ENCODE measurements at places on chromosomes 7 and 10.

GRCh38 chr7:137954614-137955013 lies 47.3 kb downstream of the CREB3L2 start:
- DNase-seq = no peak

DNA sequence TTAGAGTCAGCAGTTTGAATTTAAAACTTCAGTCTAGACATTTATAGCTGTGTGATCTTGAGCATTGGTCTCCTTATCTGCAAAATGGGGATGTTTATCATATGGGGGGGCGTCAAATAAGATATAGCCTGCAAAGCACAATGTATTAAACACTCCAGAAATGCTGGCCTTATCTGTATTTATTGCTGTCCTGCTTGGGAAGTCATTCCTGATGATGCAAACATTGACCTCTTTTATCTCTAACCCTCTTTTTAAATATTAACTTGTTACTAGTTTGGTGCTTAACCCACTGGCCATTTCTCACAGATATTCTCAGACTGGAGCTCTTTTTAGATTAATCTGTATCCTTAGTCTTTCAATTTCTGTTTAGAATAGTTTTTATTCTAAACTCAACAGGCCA lies 13.2 kb downstream of the MRPS33 start:
- DNase-seq = no peak

DNA sequence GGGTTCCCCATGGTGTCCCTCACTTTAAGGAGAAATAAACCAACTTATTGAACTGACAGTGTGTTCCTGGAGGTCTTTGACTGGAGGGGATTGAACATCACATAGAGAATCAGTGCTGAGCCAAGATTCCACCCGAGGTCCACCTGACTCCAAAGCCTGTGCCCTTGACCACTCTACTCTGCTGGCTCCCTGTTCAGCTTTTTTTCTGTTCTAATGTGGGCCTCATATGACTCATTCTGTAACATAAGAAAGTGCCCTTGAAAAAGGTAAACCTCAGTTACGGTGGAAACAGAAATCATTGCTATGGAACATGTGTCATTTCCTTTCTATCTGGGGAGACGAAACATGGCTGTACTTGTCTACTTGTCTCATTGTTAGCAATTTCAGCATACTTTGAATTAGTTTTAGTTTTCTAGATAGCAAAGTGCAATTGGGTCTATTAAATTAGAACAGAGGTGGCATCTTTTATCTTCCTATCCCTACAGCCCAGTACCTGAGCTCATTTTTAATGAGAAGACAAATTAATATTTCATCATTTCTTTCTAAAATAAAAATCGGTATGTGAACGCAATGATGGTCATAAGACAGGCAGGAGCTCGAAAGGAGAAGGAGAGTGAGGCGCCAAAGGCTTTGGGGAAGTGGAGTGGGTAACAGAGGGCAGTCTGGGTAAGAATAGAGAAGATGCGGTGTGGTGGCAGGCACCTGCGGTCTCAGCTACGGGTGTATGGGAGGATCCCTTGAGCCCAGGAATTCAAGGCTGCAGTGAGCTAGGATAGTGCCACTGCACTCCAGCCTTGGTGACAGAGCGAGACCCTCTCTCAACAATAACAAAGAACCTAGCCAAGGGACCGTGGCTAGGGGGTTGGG lies 1.5 kb downstream of the GSDME start:
- no peak for DNase-seq

- DNase-seq = no peak
Observed at GRCh38 chr10:101588879-101589278, 758 bp downstream of the DPCD start.

- DNase-seq = no peak
Observed at GRCh38 chr7:5232874-5233273, 42.8 kb downstream of the WIPI2 start.

DNA sequence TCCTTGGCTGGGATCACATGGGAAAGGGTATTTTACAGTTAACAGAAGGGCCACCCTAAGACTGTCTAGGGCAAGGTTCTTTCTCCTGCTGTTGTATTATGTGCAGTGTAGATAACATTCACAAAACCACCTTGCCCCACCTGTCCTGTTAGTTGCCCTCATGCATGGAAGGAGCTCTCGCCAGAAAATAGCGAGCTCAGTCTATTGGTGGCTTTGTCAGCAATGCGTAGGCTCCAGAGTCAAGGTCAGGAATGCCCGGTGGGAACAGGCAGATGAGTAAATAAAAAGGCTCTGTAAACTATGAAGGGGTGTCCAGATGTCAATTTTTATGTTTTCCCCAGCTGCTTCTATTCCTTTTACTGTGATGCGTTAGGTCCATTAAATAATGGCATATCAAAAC lies 107.1 kb upstream of the WDR11 start:
- DNase-seq = no peak

DNA sequence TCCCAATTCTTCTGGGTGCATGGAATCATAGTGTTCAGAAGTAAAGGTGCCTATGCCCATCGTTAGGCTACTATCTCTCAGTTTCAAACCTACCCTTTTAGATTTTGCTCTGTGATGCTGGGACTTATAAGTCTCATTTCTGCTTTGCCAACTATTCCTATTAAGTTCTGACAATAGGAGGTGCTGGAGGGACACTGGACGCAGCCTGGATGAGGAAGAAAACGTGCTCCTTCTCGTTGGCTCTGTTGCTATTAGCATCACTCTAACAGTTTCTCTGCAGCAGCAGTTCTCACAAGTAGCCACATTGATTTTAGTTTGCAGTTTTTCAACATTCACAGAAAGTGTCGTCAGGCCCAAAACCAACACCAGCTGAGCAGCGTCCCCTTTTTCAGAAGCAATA lies 72.4 kb downstream of the ABCC2 start:
- DNase-seq = no peak

GRCh38 chr7:82110146-82110840 lies 333.3 kb downstream of the CACNA2D1 start:
- no peak for DNase-seq

DNA sequence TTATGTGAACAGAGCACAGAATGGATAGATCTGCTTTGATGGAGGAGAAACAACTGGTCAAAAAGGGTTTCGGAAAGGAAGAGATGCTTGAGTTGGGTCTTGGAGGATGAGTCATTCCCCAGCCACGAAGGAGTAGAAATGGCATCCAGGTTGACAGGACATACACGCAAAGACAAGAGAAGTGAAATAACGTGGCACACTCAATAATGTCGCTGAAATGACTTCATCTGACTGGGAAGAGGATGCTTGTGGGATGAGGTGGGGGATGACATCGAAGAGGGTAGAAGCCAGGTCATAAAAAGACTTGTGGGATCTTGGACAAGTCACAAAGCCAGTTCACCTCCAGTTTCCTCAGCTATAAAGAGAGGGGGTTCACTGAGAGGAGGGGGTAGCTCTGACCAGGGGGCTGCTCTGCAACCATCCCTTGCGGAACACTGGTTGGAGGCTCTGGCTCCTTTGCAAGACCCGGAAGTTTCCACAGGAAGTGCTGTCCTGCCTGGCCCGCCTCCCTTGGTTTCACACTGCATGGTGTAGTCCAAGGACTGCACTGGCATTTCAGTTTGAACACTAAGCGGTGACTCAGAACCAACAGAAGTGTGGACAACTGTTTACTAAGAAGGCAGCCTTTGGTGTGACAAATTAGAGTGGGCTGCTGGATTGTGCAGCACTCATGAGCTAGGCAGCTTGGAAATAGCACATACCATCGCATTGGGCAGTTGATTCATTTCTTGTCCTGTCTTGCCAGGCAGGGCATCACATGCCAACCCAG lies 189.9 kb upstream of the ADO start:
- DNase-seq = no peak

DNA sequence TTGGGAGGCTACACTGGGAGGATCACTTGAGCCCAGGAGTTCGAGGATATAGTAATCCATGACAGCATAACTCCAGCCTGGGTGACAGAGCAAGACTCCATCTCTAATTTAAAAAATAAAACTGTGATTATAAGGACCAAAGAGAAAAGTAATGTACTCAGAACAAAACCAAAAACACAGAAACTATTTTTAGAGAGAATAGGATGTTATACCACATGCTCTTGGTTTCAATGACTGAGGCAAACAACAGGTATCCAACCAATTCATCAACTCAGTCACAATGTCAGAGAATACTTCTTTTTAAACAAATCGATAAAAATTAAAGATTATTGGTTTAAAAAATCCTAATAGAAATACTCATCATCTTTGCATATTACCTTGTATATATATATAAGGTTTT lies 186.7 kb downstream of the TPK1 start:
- DNase-seq = no peak

- DNase-seq = no peak
Observed at GRCh38 chr10:29345144-29345909, 56.5 kb downstream of the LYZL1 start.

- DNase-seq = peak; percentile 5
Observed at GRCh38 chr7:30285067-30285535, 704 bp downstream of the ZNRF2 start.

DNA sequence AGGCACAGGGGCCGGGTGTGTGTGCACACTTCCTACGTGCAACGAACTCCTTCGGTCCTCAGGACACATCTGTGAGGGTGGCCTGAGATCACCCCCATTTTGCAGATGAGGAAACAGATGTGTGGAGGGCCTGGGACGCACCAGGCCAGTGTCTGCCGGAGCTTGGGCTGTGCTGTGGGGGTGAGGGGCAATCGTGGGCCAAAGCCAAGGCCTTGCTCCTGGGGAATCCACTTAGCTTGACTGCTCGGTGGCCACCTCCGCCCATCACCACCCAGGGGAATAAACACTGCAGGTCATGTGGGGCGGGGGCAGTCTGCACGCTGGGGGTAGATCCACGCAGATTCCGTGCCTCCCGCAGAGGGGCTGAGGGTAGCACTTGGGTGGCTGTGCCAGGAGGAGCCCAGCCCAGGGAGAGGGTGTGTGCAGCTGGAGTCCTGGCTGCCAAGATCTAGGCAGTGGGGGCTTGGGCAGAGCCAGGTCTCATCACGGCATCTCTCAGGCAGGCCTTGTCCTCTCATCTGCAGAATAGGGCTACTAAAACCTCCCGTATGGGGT lies 70.8 kb upstream of the EN2 start:
- DNase-seq = no peak

DNA sequence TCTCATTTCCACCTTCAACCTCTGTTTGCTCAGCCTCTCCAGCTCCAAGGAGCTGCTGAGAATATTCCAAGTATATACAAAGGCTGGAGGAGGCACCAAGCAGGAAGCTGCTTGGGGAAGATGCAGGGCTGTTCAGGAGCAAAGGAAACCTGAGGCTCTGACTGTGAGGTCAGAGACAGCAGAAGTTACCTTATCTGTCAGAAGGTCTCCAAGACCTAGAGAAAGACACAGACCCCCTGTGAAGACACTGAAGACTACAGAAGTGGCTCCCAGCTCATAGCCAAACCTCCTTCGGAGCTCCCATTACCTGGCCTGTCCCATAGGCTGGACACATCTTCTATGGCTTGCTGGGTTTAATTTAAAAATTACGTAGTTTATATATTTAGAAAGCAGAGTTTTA lies 53.2 kb downstream of the PKD1L1 start:
- no peak for DNase-seq

- no peak for DNase-seq
Observed at GRCh38 chr7:135704074-135704473, 23.9 kb downstream of the SLC13A4 start.
